ENCODE measurements at places on chromosomes 2 and 18.
A peak's percentile ranks its signal among the peaks of the same experiment; 100 is the strongest.

- no peak for DNase-seq
These were observed at the start of gene TEX51 for GRCh38 chr2:126898636-126899035. Gene TEX51, plus strand, starts transcription at chr2:126898890. Its CDS starts 29 bp downstream, at chr2:126898919.

- no peak for DNase-seq
These were observed 6.9 kb upstream of the MAP4K4 start for GRCh38 chr2:101690547-101691152.

GRCh38 chr2:12861344-12861930 lies 144.7 kb downstream of the TRIB2 start:
- DNase-seq = no peak

DNA sequence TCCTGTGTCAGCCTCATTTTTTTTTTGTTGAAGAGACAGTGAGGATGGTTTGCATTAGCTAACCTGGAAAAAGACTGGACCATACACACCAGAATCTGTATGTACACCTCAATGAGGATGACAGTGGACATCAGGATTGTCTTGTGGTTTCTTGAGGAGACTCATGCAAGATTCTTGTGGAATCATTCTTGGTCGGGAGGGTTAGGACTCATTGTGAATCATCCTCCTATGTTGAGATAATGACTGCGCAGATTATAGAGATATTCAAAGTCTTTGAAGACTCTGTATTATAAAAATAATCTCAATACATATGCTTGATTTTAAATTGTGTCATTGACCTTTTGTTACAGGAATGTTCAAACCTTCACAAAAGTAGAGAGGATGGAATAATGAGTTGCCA lies 49.1 kb upstream of the DOCK10 start:
- peak; percentile 77 for DNase-seq

- DNase-seq = peak; percentile 14
These were observed 100.1 kb upstream of the MAP4K4 start for GRCh38 chr2:101597347-101597944.

DNA sequence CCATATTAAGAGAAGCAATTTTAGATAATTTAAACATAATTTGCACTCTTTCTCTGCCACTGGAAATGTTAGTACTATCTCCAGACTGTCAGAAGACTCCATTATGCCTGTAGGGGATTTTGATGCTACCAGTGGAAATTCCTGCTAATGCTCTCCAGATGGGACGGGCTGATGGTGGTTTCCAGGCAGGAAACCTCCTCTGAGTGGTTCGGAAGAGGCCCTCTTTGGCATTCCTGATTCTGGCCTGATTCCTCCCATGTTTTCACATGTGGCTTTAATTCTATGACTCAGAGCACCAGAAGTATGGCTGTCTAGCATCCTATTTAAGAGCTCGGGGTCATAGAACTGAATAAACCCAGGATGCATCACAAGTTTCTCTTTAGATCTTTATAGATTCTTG lies 70.9 kb upstream of the ST6GAL2 start:
- DNase-seq = peak; percentile 71

- no peak for DNase-seq
These were observed 17.6 kb downstream of the MXD1 start for GRCh38 chr2:69932596-69932922.

- peak; percentile 88 for DNase-seq
These were observed 185.4 kb downstream of the TFCP2L1 start for GRCh38 chr2:121099329-121100290.

DNA sequence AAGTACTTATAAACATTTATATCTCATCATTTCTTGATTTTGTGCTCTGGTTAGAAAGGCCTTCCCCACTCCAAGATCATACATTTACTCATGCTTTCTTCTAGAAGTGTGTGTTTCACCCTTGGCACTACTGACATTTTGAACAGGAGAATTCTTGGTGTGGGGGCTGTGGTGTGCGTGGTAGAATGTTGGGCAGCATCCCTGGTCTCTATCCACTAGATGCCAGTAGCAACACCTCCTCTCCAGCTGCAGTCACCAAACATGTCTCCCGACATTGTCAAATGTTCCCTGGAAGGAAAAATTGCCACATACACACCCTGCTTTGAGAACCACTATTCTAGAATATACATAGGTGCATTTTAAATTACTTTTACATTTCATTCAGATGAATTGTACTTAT lies 8.7 kb upstream of the TGIF1 start:
- peak; percentile 51 for DNase-seq

DNA sequence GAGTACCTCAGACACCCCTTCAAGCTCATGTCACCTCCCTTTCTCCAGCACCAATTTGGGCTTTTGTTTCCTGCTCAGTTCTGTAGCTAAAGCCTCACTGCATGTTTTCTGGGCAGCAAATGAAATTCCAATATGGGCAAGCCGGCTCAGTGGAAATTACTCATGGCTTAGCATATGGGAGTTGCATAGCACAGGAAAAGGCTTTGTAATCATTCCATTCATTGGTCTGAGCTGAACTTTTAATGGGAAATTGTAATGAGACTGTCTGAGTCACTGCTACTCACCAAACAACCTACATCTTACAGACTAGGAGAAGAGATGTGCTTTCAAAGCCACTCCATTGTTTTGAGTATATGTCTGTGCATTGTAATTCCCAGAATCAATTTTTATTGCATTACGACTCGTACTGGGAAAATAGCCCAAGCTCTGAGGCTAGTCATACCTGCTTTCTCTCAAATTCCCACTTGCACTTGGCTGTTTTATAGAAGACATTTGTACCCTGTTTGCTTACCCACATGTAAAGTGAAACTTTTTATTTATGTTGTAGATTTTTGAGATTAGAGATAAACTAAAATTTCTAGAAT lies 139.5 kb upstream of the LRATD1 start:
- no peak for DNase-seq

DNA sequence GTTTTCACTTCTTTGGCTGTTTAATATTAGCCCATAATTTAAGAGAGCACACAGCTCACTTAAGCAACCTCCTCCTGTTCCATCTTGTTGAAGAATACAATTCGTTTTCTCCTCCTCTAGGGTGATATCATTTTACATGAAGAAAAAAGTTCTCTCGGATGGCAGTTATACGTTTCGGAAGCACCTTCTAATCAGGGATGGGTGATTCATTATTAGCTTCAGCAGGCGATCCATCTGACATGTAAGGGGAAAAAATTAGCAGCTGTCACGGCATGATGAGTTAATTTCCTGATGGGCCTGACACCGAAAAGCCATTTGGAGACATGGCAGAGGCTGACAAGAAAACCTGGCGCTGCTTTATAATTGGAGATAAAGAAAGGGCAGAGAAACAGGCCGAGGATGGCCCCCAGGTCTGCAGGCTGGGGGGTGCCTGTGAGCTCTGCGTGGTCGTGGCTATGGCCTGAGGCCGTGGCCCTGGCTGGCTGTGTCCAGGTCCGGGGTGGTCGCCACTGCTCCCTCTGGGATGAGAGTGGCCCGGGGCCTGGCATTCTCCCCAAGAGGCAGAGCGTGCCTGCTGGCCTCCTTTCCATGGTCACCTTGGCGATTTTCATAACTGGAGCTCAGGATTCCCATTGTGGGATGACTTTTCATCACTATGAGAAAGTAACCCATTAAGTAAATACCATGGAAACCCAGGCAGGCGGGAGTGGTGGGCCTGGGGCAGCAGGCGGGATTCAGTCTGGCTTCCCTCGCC lies 140.1 kb downstream of the PTGR3 start:
- no peak for DNase-seq

DNA sequence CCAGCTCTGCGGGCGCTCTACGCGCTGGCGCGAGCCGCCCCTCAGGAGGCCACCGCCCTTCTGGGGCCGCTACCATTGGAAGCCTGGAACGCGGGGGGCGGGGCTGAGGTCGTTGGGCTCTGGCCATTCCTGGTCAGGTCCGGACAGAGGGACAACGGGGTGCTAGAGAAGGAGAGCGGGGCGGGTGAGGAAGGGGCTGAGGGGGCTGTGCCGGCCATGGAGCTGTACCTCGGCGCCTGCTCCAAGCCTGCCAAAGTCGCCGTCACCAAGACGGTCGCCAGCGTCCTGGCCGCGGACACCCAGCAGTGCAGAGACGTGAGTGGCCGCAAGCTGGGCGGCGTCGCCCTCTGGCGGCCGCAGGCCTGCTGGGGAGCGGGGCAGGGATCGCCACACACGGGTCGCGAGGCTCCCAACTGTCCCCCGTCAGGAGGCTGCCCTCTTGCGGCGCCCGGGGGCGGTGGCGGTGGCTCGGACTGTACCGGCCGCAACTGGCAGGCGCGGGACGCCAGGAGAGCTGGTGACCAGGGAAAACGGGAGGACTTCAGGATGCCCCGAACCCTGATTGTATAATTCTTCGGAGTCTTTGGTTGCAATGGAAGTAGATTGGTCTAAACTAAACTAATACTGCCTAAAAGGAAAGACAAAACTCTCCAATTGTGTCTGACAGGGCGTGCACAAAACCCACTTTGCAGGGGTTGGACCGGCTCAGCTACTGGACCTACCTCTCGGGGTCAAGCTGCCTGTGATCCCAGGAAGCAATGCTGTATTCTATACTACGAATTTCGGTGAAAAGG lies at the start of gene FSIP2:
FSIP2 (plus strand) TSS at position 126 of the 794 bp plus-strand sequence; CDS start at position 217, 91 bp downstream.
- DNase-seq = peak; percentile 91
